ENCODE measurements at places on chromosomes 6 and 20.

GRCh38 chr20:15396900-15397299 is 1059.5 kb upstream of the FLRT3 start:
- no peak for DNase-seq

- DNase-seq, result no peak
Observed at GRCh38 chr6:55694148-55694547, 115.2 kb upstream of the HMGCLL1 start.

GRCh38 chr20:58595167-58595566 is 55.9 kb upstream of the STX16 start:
- DNase-seq, result no peak

GRCh38 chr20:46057856-46058598 is 29.0 kb downstream of the SLC12A5 start:
- DNase-seq, result no peak

DNA sequence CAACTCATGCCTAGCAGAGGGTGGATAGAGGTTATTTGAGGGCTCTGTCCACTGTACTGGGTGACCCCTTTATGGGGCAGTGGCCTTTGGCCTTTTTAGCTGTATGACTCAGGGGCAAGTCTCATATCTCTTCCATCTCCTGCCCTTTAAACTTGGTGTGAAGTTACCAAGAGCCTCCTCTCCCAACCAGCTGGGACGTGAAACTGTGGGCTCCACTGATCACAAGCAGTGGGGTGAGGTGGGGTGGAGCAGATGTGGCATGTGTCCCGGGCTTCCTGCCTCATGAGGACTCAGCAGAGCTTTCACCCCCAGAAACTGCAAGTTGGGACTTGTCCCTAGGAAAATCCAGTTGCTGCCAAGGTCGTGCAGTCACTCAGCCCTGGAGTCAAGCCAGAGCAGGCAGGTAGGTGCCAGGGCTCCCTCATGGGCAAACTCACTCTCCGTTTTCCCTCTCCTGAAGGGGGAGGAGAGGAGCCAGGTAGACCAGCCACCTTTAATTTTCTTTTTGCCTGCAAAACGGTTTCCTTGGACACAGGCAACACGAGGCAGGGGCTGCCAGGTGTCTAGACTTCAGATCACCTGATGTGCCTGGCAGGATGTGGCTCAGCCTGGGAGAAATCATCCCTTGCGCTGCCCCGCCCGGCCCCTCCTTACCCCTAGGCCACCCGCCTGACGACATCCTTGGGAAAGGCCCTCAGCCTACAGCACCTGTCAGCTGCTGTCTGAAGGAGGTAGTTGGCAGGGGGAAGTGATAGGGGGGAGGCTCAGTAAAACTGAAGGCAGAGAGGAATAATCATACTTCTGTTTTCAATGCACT is 4.0 kb downstream of the CDKN1A start:
- DNase-seq, result no peak

- no peak for DNase-seq
Observed at GRCh38 chr6:154319231-154319858, 37.3 kb downstream of the IPCEF1 start.

DNA sequence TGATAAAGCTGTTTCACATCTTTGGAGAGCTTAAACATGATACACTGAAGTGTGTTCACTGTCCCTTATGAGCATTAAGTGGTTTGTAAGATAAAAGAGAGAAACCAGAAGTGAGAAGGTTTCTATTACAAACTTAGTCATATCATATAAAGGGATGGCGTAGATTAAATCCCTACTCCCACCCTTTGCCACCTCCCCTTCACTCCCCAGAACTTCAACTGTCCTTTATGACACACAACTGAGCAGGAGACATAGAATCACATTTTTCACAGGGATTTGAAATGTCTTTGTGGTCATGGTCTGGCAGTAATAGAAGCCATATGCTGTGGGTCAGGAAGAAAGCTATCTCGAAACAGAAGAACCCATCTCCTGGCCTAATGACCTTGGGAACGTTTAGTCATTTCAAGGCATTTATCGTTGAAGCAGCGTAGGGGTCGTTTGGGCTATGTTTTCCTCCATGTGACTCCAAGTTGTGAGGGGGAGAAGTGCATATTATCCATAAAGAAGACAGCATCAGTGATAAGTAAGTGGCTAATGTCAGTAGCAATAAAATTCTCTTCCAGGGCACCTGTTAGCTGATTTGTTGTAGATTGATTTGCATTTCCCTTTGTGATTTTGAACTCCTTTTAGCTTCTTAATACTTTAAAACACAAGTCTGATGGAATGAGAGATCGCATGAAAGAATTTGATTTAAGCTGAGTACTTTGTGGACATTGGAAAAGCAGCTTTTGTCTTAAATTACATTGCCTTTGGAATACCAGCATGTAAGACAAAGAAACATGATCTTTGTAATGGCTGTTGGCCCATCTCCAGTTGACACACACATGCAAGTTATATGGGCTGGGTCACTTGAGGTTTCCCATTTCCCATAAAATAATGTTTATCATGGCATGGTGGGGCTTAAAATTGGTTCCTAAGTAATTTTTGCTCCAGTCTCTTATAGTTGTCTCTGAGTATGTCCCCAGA is 501.5 kb upstream of the FLRT3 start:
- DNase-seq, result no peak

- no peak for DNase-seq
Observed at GRCh38 chr20:49846206-49846807, 33.7 kb downstream of the SLC9A8 start.

GRCh38 chr6:105402090-105402938 is 568 bp downstream of the PREP start:
- no peak for DNase-seq

- DNase-seq, result no peak
Observed at GRCh38 chr6:111789598-111789997, 83.7 kb downstream of the FYN start.

GRCh38 chr20:17946572-17947473 is 21.8 kb downstream of the SNX5 start:
- no peak for DNase-seq
